Uterus (tissue), 4 donors: ENCODE measurements at places on chromosomes 2 and 18. TPM values are rescaled to one million over a fixed set of nuclear protein-coding genes. Genes with fewer than 3 reads are reported as not detected.

PRKAG3 gene
- not detected for total RNA-seq

OBSL1 gene
- 98.6 TPM for total RNA-seq

FLACC1 gene
- 0.26 TPM for total RNA-seq

FSIP2 gene
- 0.59 TPM for total RNA-seq

NCKAP5 gene
- total RNA-seq = 3.3 TPM

LAMA3 gene
- total RNA-seq = 75.4 TPM

KLF7 gene
- total RNA-seq = 96.0 TPM

VIT gene
- total RNA-seq = 3.9 TPM

GPR39 gene
- total RNA-seq = 53.2 TPM

PROKR1 gene
- not detected for total RNA-seq

SFT2D3 gene
- total RNA-seq = 8.6 TPM

SLC4A3 gene
- 4.1 TPM for total RNA-seq

EGR4 gene
- total RNA-seq = not detected

KDSR gene
- total RNA-seq = 34.4 TPM

GRCh38 chr2:40372283-40372985 is 79.5 kb downstream of the SLC8A1 start:
- H3K27me3 ChIP-seq = no peaks in the 10 kb centered on the region
- DNase-seq = no peak
- no peaks in the 10 kb centered on the region for H3K36me3 ChIP-seq
- H3K4me1 ChIP-seq = peaks cover 18% of the 10 kb centered on the region
- H3K27ac ChIP-seq = peak overlapping the region; percentile 80
- no peak overlapping the region for H3K4me3 ChIP-seq

- H3K4me1 ChIP-seq = no peaks in the 10 kb centered on the region
- no peak overlapping the region for H3K27ac ChIP-seq
- no peaks in the 10 kb centered on the region for H3K36me3 ChIP-seq
- H3K27me3 ChIP-seq = no peaks in the 10 kb centered on the region
These were observed 43.1 kb upstream of the CHN1 start for GRCh38 chr2:175048275-175048674.

GRCh38 chr2:183163821-183164649 is 39.8 kb downstream of the NUP35 start:
- H3K27me3 ChIP-seq = no peaks in the 10 kb centered on the region
- no peak overlapping the region for H3K27ac ChIP-seq
- H3K4me1 ChIP-seq = no peaks in the 10 kb centered on the region

DNA sequence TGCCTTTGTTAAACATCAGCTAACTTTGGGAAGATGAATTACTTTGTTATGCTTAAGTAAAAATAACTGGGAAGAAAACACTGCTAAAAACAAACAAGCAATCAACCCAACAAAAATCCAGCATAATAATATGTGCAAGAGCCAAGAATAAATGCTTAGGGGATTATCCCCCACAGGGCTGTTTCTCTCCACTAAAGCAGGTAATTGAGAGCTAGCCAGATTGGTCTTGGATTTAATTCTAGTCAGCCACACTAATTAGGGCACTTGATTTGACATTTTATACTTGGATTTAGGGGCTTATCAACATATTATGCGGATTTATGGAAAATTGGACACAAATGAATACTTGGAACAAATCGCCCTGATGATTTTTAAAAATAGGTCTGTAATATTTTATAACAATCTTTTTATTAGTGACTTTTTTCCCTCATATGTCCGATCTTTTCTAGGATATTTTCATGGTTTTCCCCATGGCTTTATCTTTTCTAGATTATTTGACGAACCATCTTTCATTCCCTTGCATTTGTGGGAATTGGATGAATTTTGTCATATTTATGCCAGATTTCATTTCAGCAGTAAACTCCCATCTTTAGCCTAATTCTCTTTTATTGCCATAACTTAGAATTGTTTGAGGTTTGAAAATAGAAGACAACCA is 199.1 kb upstream of the NXPH2 start:
- no peak overlapping the region for H3K4me3 ChIP-seq
- no peak for DNase-seq
- H3K36me3 ChIP-seq = no peaks in the 10 kb centered on the region
- H3K27ac ChIP-seq = no peak overlapping the region
- no peaks in the 10 kb centered on the region for H3K27me3 ChIP-seq
- no peaks in the 10 kb centered on the region for H3K4me1 ChIP-seq

DNA sequence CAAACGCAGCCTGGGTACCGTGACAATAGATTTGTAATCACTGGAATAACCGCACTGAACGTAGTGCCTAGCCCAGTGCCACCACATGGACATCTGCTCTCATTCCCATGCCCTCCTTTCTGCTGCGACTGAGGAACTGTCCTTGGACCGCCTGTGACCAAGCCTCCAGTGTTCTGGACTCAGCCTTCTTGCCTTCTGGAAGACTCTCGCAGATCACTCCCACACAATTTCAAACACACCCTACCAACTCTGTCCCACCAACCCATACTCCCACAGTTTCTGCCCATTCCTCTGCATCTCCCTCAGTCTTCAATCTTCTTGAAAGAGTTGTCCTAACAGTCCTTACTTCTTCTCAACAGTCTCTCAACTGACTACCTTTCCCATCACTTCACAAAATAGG is 2.1 kb downstream of the RNF149 start:
- no peaks in the 10 kb centered on the region for H3K27me3 ChIP-seq
- H3K27ac ChIP-seq = peak overlapping the region; percentile 85

- no peaks in the 10 kb centered on the region for H3K4me1 ChIP-seq
- H3K27me3 ChIP-seq = no peaks in the 10 kb centered on the region
- H3K27ac ChIP-seq = no peak overlapping the region
- DNase-seq = no peak
- no peaks in the 10 kb centered on the region for H3K36me3 ChIP-seq
- H3K4me3 ChIP-seq = no peak overlapping the region
These were observed 39.3 kb upstream of the ELAC1 start for GRCh38 chr18:50928551-50928950.

DNA sequence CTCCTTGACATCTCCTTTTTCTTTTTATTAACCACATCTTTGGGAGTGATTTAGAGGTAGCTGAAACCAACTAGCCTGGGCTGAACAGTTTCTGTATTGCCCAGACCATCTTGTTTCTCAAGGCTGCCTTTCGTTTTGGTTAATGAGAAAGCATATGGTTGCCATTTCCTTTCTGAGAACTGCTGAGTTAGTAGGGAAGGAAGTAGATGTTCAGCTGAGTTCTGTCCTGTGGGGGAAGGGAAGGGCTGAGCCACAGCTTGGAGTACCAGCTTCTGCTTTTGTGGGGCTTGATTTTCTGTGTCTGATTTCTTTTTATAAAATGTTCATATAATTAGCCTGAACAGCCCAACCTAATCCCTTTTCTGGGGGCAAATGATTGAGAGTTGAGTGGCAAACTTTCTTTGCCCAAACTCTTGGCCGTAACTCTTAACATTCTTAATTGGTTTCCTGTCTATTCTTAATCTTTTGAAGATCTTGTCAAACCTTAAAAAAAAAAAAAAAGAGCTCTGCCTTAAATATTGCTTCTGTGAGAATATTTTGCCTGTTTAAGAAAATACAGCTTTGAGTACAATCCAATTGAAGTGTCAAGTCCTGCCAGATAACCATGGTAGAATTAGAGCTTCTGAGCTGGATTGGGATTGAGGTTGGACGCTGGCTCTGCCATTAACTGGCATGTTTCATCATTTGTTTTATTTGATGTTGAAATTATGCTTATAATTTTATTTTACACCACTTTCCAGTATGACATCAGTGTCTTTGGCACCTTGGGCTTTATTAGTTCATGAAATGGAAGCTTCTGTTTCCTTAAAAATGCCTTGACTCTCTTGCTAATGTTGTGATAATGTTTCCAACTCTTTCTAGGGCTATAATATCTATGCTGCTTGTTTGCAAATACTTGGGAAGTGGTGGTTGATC is 1.9 kb upstream of the NABP1 start:
- H3K4me3 ChIP-seq = no peak overlapping the region
- no peak overlapping the region for H3K27ac ChIP-seq
- DNase-seq = no peak
- no peaks in the 10 kb centered on the region for H3K27me3 ChIP-seq
- H3K36me3 ChIP-seq = no peaks in the 10 kb centered on the region

DNA sequence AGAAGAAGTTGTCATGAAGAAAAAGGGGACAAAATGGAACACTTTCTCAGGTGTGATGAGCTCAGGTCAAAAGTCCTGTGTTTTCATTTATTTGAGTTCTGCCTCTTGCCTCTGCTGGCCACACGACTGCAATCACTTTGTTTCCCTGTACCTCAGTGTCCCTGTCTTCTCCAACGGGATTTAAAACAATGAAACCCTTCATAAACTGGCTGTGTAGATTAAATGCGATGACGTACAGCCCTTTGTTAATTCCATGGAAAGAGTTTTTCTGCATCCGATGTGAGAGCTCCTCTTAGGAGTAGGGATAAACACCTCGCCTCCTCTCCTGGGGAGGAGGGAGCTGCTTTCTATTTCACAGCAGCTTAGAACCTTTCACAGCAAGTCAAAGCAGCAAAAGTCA is 51.5 kb upstream of the CNGA3 start:
- no peaks in the 10 kb centered on the region for H3K36me3 ChIP-seq
- H3K4me1 ChIP-seq = no peaks in the 10 kb centered on the region
- H3K27me3 ChIP-seq = no peaks in the 10 kb centered on the region
- H3K27ac ChIP-seq = no peak overlapping the region

DNA sequence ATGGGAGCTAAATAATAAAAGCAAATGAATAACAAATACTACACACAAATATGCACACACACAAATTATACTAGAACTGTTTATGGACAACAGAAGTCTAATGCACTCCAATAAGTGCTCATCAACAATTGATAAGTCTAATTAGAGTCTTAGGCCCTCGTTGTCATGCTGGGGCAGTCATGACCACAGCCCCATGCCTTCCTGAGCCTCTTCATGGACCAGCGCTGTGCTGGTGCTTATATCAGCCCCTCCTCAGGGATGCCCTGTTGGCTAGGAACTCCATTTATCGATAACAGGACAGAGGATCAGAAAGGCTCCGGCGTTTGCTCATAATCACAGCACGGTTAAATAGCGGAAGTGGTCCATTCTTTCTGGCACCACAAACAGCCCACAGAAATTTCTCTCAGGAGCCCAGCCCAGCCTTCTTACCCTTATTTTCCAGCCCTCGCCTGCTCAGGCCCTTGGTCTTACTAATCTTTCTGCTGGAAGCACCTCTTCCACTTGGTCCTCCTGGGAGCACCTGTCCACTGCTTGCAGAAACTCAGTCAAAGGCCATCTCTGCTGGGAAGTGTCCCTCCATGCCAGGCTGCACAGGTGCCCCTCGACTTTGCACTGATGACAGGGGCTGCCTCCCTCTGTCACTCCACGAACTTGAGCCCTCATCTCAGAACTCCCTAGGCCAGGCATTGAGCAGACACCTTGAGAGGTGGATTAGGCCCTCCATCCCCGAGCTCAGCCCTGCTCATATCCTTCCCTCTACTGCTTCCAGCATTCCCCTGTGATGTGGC is 500.2 kb upstream of the HS6ST1 start:
- H3K36me3 ChIP-seq = no peaks in the 10 kb centered on the region
- no peaks in the 10 kb centered on the region for H3K27me3 ChIP-seq
- DNase-seq = no peak

GRCh38 chr18:56161566-56162260 is 476.7 kb downstream of the TXNL1 start:
- DNase-seq = no peak
- no peaks in the 10 kb centered on the region for H3K36me3 ChIP-seq
- H3K4me1 ChIP-seq = peaks cover 9% of the 10 kb centered on the region
- H3K27me3 ChIP-seq = no peaks in the 10 kb centered on the region

- no peaks in the 10 kb centered on the region for H3K27me3 ChIP-seq
- no peak for DNase-seq
- no peaks in the 10 kb centered on the region for H3K36me3 ChIP-seq
- H3K4me3 ChIP-seq = no peak overlapping the region
- no peak overlapping the region for H3K27ac ChIP-seq
- H3K4me1 ChIP-seq = no peaks in the 10 kb centered on the region
These were observed 399.5 kb upstream of the RAB6C start for GRCh38 chr2:129580001-129580400.

GRCh38 chr2:866009-866680 is 84.5 kb upstream of the SNTG2 start:
- H3K36me3 ChIP-seq = no peaks in the 10 kb centered on the region
- no peaks in the 10 kb centered on the region for H3K4me1 ChIP-seq
- peaks cover 10% of the 10 kb centered on the region for H3K27me3 ChIP-seq
- H3K4me3 ChIP-seq = no peak overlapping the region
- DNase-seq = no peak
- no peak overlapping the region for H3K27ac ChIP-seq

- no peaks in the 10 kb centered on the region for H3K27me3 ChIP-seq
- DNase-seq = no peak
- peak overlapping the region; percentile 24 for H3K4me3 ChIP-seq
- no peaks in the 10 kb centered on the region for H3K36me3 ChIP-seq
These were observed 682 bp downstream of the DUSP2 start for GRCh38 chr2:96144481-96145035.

DNA sequence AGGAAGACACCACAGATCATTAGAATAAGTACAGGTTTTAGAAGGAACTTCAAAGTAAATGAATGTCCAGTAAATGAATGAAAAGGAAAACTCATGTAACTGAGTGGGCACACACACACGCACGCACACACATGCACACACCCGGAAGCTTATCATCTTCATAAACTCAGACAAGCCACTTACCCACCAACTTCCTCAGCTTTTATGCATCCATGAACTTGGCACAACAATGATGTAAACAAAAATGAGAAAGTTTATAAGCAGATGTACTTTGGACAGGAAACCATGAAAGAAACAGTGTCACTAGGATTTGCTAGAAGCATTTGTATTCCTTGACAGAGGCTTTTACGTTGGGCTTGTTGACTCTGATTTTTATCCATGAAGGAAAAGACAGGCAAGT is 23.2 kb downstream of the RNF152 start:
- no peak for DNase-seq
- H3K36me3 ChIP-seq = no peaks in the 10 kb centered on the region
- no peak overlapping the region for H3K4me3 ChIP-seq
- peaks cover 5% of the 10 kb centered on the region for H3K4me1 ChIP-seq

GRCh38 chr2:142973822-142974207 is 96.4 kb downstream of the KYNU start:
- no peaks in the 10 kb centered on the region for H3K4me1 ChIP-seq
- H3K27ac ChIP-seq = no peak overlapping the region
- DNase-seq = no peak
- no peak overlapping the region for H3K4me3 ChIP-seq
- no peaks in the 10 kb centered on the region for H3K36me3 ChIP-seq
- H3K27me3 ChIP-seq = no peaks in the 10 kb centered on the region
